ENCODE measurements at places on chromosomes 6 and 20.

DNA sequence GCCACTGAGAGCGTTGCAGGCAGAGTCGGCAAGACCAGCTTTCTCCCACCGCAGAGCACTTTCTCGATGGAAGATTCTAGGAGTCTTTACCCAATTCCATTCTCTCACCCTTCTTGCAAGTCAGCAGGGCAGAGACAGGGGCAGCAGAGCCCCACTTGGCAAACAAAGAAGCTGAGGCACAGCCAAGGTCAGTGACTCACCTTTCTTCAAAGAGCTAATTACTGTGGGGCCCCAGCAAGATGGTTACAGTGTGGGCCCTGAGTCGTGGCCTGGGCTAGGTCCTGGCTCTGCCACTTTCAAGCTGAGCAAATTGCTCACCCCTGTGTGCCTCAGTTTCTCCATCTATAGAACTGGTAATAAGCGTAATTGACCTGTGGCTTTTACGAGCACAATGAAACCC, 277.0 kb downstream of the PREX1 start:
- no peak for DNase-seq

- DNase-seq = no peak
These were observed 10.9 kb upstream of the LPIN3 start for GRCh38 chr20:41329435-41330342.

DNA sequence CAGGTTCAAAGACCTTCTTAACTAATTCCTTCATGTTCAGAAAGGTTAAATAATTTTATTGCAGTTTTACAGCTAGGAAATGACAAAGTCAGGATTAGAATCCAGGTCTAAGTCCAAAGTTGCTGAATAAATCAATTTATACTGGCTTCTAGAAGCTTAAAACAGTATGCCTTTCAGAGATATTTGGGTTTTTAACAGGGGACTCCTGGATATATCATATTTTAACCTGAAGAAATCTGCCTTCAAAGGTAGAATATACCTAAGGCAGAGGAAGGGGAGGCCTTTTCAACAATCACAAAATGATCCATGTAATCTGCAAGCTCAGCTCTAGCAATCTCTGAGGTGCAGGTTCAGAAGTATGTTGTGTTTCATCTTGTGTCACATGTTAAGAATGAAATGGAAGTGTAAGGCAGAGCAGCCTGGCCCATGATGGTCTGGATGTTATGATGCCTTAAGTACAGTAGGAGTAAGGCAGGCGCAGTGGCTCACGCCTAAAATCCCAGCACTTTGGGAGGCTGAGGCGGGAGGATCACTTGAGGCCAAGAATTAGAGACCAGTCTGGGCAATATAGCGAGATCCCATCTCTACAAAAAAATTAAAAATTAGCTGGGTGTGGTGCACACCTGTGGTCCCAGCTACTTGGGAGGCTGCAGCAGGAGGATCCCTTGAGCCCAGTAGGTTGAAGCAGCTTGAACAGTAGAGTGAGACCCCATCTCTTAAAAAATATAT, 123.9 kb downstream of the SOBP start:
- DNase-seq = no peak

- no peak for DNase-seq
These were observed 8.5 kb downstream of the IYD start for GRCh38 chr6:150377211-150377781.

- no peak for DNase-seq
These were observed 640 bp downstream of the LRRN4 start for GRCh38 chr20:6053064-6053775.

- no peak for DNase-seq
These were observed 19.1 kb upstream of the ARMC12 start for GRCh38 chr6:35717449-35718374.

DNA sequence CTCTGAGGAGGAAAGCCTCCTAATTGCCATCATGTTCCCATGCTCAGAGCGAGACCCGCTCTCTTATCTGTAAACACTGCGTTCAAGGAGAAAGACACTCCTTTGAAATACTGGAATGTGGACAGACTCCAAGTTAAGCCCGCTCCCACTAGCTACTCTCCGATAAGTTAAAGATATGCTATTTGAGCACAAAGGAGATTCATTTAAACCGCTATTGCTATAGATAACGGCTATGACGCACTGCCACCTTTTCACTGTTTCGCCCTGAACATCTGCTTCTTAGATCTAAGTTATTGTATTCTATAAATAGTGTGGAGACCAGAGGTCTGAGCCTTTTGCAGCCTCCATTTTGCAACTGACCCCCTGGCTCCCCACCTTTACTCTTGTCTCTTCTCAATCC, 82.3 kb downstream of the GPX5 start:
- no peak for DNase-seq

DNA sequence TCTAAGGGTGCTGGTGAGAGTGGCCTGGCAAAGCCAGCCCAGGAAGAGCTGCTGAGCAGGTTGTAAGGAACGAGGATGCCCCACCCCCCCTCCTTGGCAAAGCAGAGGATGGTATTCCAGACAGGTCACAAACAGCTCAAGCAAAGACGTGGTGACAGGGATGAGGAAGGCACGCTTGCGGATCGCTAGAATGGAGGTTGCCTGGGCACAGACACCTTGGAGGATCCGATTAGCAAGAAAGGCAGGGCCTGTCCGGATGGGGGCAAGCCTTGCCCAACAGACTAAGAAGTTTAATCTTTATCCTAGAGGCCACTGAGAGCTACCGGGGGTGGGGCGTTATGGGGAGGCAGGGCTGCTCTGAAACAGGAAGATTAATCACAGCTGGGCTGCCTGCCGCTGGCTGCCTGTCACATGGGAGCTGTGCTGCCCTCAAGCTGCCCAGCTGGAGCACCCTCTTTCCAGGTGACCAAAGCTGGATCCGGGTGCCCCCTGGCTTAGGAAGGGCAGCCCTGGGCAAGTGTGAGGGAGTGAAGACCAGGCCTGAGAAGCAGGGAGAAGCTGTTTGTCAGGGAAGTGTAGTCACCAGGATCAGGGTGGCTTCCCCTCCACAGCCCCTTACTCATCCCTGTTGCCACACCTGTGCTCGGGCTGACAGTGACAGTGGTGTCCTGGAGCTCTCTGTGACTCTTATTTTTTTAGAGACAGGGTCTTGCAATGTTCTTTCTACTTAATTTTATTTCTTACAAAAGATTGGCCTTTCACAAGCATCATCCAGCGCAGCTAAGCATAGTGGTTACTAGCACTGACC, 9.1 kb upstream of the MAPK13 start:
- DNase-seq = no peak

DNA sequence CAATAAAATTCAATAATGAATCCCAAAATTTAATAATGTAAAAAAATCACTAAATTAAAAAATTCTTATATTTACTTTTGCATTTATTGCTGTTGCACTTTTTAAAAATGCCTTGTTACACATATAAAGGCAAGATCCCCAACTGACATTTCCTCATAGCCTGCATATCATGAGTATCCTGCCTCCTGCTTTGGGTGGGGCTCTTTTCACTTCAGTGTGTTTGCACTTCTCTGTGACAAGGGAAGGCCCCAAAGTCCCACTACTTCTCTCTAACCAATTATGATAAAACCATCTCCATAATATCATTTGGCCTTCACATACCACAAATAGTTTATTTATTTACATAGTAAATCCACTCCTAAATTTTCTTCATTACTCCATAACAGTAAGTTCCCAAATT, 446.1 kb upstream of the MARCKS start:
- no peak for DNase-seq

GRCh38 chr6:1144842-1145767, 166.8 kb upstream of the FOXQ1 start:
- no peak for DNase-seq

- DNase-seq = no peak
These were observed 23.2 kb upstream of the AHI1 start for GRCh38 chr6:135520781-135521180.

DNA sequence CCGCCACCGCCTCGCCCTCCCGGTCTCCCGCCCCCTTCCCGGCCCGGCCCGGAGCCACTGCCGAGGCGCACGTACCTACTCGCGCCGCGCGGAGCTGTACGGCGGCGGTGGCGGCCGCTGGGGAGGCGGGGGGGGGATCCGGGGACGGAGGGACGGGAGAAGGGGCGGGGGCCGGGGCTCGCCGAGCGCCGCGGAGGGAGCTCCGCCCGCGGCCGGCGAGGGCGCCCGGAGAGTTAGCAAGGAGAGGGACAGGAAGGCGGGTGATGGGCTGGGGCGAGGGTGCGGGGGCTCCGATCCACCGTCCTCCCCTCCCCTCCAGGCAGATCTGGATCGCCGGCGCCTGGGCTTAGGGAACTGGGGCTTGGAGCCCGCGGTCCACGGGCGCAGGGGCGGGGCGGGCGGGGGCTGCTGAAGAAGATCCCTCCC, 548 bp upstream of the TMEM74B start:
- DNase-seq = peak; percentile 50

Measured in GM12891 (cell line).